ENCODE measurements at places on chromosomes 16 and 17.

DNA sequence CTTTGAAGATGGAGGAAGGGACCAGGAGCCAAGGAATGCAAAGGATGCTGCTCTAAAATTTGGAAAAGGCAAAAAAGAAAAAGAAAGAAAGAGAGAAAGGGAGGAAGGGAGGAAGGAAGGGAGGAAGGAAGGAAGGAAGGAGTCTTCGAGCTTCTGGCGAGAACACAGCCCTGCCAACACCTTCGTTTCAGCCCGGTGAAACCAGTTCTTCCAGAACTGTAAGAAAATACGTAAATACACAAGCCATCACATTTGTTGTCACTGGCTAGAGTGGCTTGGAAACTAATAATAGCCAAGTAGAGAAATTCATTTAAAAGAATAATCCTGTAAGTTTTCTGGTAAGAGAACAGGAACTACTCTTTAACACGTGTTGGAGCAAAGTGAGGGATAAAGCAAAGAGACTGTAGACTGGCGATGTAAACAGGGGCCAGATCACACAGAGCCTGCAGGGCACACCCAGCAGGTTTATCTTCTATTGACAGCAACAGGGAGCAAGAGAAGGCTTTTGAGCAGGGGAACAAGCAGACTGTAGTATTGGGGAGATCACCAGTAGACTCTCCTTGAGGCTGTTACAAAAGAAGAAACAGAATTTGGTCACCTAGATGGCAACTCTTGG, 188.7 kb upstream of the MPHOSPH6 start:
- no peak for DNase-seq

GRCh38 chr16:2358811-2359210, 18.3 kb upstream of the ABCA3 start:
- DNase-seq, result no peak

GRCh38 chr16:74297145-74297665, 591 bp downstream of the PSMD7 start:
- no peak for DNase-seq

- no peak for DNase-seq
Measured at GRCh38 chr17:41519501-41520224, 973 bp upstream of the KRT15 start.

DNA sequence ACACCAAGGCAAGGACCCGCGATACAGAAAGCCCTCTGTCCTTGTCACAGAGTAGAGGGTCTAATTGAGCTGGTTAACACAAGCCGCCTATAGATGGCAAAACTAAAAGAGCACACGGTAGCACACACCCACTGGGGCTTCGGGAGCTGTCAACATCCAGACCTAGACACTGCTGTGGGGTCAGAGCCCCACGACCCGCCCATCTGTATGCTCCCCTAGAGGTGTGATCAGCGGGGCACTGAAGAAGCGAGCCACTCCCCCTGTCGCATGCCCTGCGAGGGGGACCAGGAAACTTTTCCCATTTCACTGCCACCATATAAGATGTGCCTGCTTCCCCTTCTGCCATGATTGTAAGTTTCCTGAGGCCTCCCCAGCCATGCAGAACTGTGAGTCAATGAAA, 1255.8 kb upstream of the CDH8 start:
- no peak for DNase-seq

GRCh38 chr17:28043741-28044140, 1.3 kb downstream of the NLK start:
- DNase-seq, result no peak

DNA sequence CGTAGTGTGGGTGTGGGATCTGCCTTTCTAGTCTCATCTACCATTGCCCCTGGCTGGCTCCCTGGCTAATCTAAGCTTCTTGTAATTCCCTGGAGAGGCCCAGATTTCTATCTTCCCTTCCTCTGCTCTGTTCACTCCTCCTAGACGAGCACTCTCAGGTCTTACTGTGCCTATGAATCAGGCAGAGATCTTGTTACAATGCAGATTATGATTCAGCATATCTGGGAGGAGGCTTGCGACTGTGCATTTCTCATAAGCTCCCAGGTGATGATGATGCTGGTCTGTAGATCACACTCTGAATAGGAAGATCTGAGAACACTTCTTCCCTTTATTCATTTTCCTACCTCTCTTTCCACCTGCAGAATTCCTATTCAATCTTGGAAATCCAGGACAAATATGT, 200.1 kb downstream of the CBLN1 start:
- DNase-seq, result no peak

- DNase-seq, result peak; percentile 60
Measured at GRCh38 chr16:85202631-85203461, 90.6 kb upstream of the CIBAR2 start.

DNA sequence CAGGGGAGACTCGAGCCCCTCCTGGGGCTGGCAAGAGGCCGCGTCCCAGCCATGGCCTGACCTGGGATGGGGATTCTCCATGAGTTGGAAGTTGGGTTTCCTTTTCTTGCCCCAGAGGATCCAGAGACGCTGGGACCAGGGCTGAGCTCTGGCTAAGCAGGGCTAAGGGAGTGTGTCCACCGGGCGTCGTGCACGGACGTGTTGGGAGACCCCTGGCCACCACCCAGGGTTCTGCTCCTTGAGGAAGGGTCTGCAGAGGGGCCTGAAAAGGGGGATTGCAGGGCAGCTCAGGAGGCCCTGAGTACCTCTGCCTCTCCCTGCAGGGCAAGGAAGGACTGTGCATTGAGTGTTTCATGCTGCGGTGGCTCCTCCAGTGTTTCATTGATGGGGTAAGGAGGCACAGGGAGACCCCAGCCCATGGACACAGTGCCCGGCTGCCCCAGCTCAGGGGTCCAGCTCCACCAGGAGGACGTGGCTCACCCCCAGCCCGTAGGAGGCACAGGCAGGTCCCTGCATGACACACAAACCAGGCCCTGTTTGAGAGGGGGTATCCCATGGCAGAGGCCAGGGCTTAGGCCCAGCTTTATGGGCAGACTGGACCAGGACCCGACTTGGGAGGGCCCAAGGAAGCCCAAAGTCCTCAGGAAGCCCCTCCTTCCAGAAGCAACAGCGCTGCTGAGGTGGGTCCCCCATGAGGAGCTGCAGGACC, 47.5 kb downstream of the USP22 start:
- DNase-seq, result no peak

DNA sequence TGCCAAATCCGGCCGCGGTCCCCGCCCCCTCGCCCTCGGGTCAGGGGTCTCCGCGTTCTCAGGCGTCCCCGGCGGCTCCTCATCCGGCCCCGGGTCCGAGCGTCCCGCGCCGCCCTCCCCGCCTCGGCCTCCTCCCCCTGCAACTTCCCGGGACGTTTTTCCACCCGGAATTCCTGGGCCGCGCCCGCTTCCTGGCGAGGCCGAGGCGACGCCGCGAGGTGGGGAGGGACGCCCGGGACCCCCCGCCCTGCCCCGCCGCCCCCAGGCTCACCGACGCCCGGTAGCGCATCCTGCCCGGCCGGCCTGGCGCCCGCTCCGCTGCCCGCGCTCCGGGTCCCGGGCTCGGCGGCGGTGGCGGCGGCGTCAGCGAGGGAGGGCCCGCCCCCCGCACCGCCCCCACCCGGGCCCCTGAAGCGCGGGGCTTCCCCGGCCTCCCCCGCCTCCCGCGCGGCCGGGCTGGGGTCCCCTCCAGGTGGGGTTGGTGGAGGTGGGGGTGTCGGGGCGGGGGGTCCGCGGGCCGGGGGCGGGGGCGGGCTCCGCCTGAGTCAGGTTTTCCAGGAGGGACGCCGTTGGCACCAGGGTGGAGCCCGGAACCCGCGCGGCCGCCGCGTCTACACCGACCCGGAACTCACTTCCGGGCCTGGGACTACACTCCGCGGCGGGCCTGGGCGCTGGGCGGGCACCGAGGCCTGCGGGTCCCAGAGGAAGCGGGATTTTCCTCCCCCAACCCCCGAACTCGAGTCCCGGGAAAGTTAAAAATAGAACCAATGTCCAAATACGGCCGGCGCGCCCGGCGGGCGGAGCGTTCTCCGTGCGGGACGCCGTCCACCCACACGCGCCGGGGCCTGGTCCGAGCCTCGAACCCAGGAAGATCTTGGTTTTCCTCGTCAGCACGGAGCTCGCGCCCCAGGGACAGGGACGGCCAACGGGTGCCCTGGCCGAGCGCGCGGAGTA, 6.8 kb downstream of the MYO1C start:
- DNase-seq, result peak; percentile 69

GRCh38 chr16:3129137-3130131, 5.4 kb upstream of the ZNF213 start:
- peak; percentile 66 for DNase-seq

DNA sequence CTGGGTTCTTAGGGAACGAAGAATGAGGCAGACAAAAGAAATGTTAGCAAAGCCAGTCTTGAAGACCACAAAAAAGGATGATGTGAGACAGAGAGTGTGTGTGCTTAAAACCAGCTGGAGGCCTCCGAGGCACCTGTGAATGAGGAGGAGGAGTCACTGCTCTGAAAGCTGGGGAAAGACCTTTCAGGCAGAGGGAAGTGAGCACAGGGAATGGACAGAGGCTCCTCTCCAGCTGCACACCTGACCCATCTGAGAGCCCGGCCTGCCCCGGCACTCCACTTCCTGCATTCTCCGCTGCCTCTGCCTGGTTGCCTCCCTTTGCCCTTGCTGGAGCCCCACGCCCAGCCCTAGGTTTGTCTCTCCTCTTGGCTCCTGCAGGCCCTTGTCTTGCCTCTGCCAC, 55.2 kb upstream of the SREBF1 start:
- no peak for DNase-seq

GRCh38 chr16:77596261-77596660, 126.1 kb upstream of the NUDT7 start:
- DNase-seq, result no peak

- no peak for DNase-seq
Measured at GRCh38 chr17:67995570-67996263, 552 bp downstream of the C17orf58 start.

DNA sequence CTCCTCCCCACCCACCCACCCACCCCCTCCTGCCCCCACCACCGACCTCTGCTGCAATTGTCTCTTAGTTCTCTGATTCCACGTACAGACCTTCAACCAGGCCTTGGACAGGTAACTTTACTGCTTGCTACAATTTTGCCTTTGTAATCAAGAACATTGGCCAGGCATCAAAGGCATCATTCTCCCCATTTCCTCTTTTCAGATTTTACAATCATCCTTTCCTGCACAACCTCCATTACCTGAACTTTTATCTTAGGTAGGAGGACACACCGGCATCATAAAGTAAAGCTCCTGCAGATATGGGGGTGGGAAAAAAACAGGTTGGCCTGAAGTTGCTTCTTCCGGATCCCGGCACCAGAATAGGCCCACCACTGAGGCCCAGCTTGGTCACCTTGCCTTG, 25.7 kb upstream of the SUPT4H1 start:
- no peak for DNase-seq

- no peak for DNase-seq
Measured at GRCh38 chr17:76176701-76177574, 35.9 kb upstream of the FOXJ1 start.

GRCh38 chr17:55576996-55577586, 65.8 kb upstream of the SMIM36 start:
- no peak for DNase-seq

DNA sequence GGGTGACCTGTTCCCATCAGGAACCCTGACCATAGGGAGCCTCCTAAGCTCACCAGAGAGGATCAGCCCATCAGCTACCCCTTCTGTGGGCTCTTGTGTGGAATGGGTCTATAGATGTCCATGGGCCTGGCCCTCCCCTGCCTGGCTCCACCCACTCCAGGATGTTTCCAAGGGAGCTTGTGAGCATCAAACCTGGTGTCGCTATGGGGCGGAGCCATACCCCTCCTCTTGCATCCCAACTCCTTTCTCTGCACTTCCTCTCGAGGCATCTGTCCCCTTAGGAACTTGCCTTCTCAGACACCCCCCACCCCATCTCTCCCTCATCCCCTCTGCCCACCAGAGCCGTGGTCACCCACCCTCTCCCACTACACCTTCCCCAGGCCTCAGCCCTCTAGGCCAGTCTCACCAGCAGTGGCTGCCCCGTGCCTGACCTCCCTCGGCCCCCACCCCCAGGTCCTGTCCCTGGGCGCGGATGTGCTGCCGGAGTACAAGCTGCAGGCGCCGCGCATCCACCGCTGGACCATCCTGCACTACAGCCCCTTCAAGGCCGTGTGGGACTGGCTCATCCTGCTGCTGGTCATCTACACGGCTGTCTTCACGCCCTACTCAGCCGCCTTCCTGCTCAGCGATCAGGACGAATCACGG, 10.4 kb downstream of the KCNH6 start:
- no peak for DNase-seq

DNA sequence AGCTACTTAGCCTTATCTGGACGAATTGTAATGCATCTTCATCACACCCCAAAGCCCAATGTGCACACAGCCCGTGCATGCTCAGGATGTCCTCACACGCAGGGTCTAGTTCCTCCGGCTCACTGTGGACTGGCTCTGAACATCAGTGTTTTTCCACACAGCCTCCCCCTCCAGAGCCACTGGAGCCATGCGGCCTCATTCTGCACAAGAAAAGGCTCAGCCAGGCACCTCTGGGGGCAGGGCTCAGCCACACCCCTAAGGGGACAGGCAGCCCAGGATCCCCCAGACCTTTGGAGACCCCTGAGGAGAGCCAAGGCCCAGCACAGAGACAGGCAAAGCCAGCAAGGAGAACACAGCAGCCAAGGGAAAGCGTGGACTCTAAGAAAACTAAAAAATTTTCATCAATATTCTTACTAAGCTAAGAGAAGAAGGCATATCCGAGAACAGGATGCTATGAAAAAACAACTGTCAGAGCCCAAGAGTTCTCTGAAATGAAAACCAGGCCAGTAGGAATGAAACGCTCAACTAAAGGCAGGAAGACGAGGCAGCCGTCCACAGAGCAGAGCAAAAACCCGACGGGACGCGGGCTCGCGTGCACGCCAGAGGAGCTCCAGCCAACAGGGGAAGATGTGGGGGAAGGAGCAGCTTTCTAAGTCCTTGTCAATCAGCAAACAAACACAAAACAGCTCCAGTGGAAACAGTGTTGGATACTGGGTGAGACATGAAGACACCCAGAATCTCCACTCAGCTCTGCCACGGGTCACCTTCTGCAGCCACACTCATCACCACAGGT, 34.5 kb downstream of the MAP1LC3B start:
- DNase-seq, result no peak

DNA sequence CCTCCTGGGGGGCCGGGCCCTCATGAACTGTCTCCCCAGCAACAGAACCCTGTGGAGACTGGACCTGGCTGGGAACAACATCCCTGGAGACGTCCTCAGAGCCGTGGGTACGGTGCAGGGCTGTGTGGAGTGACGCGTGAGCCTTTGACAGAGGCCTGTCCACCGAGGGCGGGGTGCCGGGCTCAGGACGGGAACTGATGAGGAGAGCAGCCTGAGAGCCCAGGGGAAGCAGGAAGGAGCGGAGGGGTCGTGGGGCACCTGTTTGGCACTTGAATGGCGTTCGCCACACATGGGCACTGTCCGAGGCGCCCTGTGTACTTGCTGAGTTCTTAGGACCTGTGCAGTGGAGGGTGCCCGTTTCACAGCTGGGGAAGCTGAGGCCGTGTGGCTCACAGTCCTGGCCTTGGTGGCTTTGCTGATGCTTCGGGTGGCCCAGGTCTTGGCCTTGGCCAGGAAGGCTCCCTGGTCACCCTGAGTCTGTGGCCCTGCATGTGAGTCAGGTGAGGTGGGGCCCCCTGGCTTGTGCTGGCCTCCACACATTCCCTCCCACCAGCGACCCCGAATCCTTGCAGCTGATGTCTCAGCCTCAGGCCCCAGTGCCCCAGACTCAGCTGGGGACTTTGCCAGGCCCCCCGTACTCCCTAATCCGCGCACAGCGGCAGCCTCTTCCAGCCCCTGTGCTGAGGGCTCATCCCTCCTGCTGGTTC, 2.4 kb downstream of the LRRC45 start:
- DNase-seq, result no peak

GRCh38 chr16:21598701-21599121, 666 bp upstream of the METTL9 start:
- DNase-seq, result no peak

Measured in mesothelial cell of epicardium (in vitro differentiated cells).